Right renal cortex interstitium (tissue), 3 donors: ENCODE measurements at places on chromosomes 12 and 14.

- no peak for DNase-seq
Measured at GRCh38 chr12:132322206-132323132, 6.9 kb downstream of the GALNT9 start.

DNA sequence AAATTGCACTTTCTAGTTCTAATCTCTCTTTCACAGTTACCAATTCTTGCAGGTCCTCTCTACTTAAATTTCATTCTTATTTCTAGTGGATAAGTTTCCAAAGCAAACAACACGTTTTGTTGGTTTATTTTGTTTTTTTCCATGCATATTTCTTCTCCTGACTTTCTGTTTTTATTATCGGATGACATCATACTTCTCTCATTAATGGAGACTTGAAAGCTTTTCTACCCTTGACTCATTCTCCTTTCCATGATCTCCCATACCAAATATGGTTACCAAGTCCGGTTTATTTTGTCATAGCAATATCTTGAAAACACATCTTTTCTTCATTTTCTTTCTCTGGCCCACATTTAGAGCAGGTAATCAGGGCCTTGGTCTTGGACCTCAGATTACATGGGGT is 796.5 kb downstream of the GALC start:
- DNase-seq = no peak

- DNase-seq = no peak
Measured at GRCh38 chr12:51181558-51181957, 8.6 kb upstream of the TFCP2 start.

- DNase-seq = no peak
Measured at GRCh38 chr12:6330192-6330591, 11.7 kb downstream of the TNFRSF1A start.

- no peak for DNase-seq
Measured at GRCh38 chr12:77366616-77367015, 301.2 kb upstream of the E2F7 start.

GRCh38 chr12:111841236-111841749 is 735 bp upstream of the MAPKAPK5 start:
- no peak for DNase-seq

DNA sequence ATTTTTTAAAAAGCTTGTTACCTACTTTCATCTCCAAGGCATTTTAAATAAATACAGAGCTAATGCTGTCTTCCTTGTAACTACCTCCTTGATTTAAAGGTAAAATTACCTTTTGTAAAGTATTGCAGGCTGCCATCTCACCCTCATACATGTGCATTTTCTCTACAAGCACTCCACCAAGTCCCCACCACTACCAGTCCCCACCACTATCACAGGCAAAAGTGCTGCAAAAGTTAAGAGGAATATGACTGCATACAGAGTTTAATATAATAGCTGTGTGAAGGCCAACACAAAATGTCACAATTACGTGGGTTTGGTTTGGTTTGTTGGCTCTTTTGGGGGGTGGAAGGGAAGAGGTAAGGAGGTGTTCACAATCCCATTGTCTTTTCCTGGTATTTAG is 9.6 kb downstream of the SIX1 start:
- no peak for DNase-seq

DNA sequence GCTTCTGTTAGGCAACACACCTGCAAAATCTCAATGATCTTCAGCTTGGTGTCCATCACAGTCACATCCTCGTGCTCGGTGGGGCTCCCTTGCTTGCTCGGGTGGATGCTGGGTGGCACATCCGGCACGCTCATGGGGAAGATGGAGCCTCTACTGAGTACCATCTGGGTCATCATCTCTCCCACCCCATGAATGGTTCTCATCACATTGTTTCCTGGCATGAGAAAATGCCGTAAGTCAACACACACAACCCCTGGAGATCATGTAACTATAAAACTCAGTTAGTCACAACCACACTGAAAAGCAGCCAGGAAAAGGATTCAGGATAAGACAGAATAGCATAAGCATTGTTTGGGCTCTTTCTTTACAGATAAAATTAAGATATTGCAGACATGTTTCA is 201.1 kb downstream of the ITPR2 start:
- no peak for DNase-seq

- DNase-seq = no peak
Measured at GRCh38 chr14:100546051-100546443, 41.2 kb downstream of the BEGAIN start.

DNA sequence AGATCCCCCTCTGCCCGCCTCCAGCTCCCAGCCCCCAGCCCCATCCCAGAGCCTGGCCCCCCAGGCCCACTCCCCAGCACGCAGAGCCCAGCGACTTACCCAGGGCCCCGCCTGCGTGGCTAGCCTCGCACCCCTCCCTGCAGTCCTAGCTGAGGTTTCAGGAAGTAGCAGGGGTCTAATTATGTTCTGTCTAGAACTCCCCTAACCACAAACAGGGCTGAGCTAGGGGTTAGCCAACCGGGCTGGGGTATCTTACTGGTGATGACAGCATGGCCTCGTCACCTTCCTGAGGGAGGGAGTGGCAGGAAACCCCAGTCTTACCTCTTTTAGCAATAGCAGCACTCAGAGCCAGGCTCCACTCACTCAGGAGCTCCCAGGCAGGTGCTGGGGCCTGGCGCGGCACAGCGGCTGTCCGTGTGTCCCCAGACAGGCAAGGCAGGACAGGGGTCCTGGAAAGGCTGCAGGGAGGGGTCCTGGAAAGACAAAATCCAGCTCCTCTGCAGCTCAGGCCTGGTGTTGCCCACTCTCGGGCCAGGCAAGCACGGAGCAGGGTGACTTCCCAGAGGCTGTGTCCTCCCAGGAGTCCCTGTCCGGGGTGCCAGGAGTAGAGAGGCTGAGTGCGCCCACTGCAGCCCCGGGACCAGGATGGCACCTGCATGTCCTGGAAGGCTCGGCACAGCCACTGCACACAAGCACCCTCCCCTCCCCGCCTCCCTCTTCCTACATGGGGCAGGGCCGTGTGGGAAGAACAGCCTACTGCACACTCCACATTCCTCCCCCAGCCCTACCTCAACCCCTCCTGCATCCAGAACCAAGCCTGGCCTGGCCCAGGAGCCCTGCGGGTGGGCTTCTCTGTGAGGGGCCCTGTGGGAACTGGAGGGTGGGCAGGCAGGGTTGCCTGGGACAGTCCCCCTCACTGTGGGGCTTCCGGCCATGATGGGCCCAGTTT is at the start of gene GPR132:
Gene GPR132 (minus strand): TSS at position 151 of the 949 bp plus-strand sequence. CDS start 10,010 bp downstream, outside the sequence.
- DNase-seq = no peak

DNA sequence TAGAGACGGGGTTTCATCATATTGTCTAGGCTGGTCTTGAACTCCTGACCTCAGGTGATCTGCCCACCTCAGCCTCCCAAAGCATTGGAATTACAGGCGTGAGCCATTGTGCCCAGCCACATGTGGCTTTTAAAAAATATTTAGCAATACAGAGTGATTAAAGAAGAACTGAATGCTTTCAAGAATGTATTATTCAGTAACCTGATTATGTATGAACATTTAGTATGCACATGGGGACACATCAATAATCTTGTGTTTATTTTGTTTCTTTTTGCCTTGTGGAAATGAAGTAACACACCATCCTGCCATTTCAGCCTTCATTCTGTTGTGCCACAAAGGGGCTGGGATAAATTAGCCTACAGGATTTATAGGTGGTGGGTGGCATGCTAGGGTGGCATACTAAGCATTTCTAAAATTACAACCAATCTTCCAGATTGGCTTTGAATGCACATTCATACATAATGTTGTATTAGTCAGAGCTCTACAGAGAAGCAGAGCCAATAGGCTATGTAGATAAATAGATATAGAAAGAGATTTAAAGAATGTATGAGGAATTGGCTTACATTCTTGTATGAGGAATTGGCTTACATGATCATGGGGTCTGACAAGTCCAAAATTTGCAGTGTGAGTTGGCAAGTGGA is 25.5 kb upstream of the TXNRD1 start:
- DNase-seq = no peak

DNA sequence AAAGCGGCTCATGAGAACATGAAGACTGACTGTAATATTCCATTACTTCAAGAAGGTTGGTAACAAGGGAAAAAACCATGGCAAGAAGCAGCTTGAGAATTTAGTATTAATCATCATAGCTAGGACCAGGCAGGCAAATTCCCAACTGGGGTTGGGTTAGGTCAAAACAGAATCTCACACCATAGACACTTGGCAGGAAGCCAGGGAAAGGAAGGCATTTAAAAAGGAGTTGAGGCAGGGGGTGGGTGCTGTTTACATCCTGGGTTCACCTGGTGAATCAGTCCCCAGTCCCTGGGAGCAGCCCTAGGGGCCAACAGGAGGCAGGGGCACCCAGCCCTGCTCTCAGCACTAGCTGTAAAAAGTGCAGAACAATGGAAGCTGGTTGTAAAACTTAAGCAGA is 108.6 kb downstream of the EGLN3 start:
- no peak for DNase-seq

DNA sequence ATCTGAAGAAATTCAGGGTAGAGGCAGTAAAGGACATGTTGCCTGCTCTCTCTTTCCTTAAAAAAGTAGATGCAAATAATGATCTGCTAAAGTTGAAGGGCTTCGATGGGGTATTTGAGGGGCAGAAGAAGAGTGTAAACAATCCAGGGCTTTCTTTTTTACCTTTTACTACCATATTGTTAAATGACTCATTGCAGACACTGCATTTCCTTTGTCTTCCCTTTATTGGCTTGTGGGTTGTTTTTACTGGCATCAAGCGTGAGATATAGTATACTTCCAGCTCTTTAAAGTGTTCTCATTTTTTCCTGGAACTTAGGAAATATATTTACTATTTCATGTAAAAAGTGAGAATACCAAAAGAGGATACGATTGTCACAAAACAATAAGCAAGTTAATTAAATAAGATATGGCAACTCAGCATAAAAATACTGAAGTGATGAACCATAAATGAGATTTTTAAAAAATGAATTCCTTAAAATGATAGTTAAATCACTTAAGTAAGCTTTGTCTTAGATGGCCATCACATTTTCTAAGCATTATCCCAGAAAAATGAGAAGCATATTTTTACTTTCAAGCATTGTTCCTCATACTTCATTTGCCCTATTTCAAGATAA is 72.3 kb upstream of the KRAS start:
- DNase-seq = no peak

DNA sequence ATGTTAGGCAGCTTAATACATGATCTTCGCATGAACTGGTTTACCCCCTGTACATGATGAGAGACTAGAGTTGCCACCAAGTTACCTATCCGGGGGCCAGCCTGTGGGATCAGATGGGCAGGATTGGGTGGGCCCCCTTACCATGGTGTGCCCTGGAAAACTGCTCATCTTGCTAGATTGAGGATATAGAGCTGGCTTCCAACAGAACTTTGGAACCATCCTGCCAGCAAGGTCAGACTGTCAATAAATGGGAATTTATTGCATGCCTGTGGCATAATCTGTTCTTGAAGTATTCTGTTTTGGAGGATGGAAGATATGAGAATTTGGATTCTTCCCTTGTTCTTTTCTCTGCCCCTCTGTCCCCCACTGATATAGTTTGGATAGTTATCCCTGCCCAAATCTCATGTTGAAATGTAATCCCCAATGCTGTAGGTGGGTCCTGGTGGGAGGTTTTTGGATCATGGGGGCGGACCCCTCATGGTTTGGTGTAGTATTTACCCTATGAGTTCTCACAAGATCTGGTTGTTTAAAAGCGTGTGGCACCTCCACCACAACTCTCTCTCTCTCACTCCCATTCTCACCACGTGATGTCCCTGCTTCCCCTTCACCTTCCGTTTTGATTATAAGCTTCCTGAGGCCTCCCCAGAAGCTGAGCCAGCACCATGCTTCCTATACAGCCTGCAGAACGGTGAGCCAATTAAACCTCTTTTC is 3.7 kb upstream of the TM9SF1 start:
- DNase-seq = no peak

DNA sequence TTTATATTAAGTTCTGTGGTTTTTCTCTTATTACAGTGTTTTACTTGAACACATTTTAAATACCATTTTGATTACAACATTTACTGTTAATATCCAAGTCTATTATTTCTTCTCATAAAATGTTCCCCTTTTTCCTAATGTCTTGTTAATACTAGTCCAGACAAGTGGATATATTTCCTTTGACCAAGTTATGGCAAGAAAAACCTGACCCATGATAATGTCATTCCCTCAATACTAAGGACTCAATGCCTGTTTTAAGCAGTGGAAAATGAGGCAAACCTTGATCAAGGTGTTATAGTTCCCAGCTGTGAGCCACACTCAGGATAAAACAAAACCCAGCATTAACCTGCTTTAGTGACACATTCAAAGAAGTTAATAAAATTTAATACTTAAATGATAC is 12.2 kb downstream of the TRMT5 start:
- no peak for DNase-seq

GRCh38 chr12:67966560-67966959 is 22.7 kb upstream of the IFNG-AS1 start:
- DNase-seq = no peak

DNA sequence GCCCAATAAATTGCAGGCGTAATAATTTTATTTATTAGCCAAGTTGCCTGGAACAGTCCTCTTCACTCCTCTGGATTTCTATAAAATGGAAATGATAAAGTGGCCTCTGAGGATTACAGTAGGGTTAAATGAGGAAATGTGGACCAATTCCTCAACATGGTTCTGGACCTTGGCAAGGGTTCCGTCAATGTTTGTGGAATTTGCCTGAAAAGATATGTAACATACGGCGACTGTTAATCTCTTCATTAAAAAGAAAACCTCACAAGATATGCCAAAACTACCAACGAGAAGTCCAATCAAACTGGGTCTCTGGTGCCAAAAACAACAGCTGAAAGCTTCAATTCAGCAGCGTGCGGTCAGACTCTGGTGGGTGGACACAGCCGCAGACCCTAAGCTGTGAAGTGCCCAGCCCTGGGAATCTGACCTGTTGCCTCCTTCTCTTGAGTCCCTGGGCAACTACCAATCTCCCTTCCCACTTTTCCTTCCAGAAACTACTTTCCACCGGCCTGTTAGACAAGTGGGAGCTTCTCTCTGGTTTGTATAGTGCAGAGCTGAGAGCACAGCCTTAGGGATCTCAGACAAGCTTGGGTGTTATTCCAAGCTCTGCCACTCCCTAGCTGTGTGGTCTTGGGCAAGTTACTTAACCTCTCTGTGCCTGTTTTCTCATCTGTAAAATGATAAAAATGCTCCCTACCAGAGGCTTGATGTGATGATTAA is 190.5 kb upstream of the GSC start:
- DNase-seq = no peak

DNA sequence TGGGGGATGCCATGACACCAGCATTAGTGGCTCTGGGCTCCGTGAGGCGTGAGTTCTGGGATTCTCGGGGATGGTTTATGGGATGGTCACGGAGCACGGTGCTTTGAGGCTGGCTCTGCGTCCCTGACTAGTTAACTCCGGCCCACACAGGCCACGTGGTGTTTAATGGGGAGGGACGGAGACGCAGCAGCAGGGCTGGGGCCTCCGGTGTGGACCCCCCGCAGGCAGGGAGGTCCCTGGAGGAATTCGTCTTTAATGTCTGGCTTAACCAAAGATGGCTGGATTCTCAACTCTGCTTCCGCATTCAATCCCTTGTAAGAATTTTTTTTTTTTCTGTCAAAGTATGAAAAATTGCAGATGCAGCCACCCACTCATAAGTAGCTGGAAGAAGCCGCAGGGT is 86.4 kb upstream of the RFLNA start:
- no peak for DNase-seq

GRCh38 chr14:74508292-74508731 is 14.7 kb downstream of the ISCA2 start:
- DNase-seq = no peak

- no peak for DNase-seq
Measured at GRCh38 chr12:75337905-75338304, 3.4 kb downstream of the GLIPR1L1 start.
